Kidney epithelial cell (primary cell): ENCODE measurements at places on chromosomes 5 and 9. TPM values are rescaled to one million over a fixed set of nuclear protein-coding genes. Genes with fewer than 3 reads are reported as not detected.

- no peak for DNase-seq
Measured at GRCh38 chr5:52791366-52791765, 3.6 kb downstream of the ITGA1 start.

GRCh38 chr9:95029288-95029687 lies 288.2 kb downstream of the FANCC start:
- no peak for DNase-seq

- no peak for DNase-seq
Measured at GRCh38 chr5:98470747-98471146, 302.7 kb upstream of the RGMB start.

- DNase-seq: no peak
Measured at GRCh38 chr9:122126331-122127261, 33.0 kb downstream of the NDUFA8 start.

DNA sequence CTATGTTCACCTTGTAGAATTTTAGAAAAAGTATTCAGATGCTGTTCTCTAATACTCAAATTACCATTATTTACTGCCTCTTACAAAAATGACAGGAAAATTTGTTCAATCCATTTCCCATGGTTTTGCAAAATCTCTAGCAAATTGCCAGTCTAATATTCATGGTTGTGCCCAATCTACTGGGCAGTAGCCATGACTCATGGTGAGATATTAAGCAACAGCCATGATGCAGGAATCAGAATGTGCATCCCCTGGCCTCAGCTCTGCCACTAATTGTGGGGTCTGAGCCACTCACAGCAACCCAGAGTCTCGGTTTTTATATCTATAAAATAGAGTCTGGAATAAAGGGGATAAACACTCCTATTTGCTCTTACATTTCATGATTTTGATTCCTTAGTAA lies 353.6 kb downstream of the DEPDC1B start:
- no peak for DNase-seq

AHRR gene
- 2.6 and 4.9 TPM in 2 replicates for total RNA-seq

DNA sequence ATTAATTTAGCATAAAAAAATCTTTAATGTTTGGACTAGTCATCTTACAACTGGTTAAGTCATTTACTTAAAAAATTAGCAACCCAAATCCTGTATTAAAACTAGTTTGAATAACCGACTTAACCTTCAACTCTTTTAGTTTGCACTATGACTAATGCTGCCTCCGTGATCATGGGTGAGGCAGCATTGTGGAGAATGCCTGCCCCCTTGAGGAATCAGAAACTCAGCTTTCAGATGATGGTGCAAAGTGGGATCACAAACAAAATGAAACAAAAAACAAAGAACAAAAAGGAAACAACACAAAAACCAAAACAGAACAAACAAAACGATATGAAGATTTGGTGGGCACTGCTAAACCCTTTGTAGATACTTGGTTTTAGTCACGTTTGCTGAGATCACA lies 127.0 kb upstream of the PALM2AKAP2 start:
- DNase-seq: no peak

BARHL1 gene
- total RNA-seq: not detected in 2 replicates

DNA sequence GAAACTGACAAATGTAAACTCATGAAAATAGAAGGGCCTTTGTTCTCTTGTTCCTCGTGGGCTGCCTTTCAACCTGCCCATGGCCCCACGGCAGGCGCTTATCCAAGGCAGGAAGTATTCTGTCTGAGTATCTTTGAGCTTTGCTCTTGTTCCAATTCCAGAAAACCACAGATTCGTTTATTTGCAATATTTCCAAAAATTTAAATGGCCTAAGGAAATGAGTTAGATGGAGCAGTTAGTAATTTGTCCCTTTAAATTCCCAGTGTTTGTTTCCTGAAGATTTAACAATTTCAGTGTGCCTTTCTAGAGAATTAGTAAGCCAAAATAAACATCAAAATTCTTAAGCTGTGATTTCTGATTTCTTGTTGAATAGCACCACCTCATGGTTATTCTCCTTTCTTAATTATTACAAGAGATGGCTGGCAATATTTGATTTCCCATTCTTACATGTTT lies 299.4 kb upstream of the RASA1 start:
- DNase-seq: no peak

GRCh38 chr5:89204756-89205155 lies 321.8 kb upstream of the MEF2C start:
- no peak for DNase-seq

MEIKIN gene
- total RNA-seq: not detected in 2 replicates

UBAP1 gene
- 42.4 and 46.9 TPM in 2 replicates for total RNA-seq

IFNK gene
- not detected in 2 replicates for total RNA-seq

DNA sequence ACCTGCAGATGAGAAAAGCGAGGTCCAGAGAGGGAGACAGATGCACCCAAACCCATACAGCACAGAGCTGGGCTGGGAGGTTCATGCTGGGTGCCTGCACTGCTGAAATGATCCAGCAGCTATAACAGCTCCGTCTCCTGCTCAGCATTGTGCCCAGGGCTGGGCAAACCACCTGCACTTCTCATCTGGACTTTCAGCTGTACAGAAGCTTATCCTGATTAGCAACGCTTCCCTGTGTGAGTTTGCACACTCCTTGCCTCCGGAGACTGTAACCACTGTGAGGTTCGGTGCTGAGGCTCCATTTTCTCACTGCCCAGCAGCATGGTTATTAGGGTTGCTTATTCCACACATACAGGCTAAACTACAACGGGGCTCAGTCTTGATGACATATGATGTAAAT lies 326.1 kb downstream of the ASTN2 start:
- DNase-seq: no peak
